Activated T-helper 1 cell treated with anti-CD3 and anti-CD28 coated beads, Interleukin-12 subunit alpha, Interleukin-12 subunit beta, Interleukin-2, Interleukin-4 antibody, amounts not matched to agents 30 ng/mL and 10 ng/mL and 1 ng/mL, durations not matched to agents 14 hours and 24 hours and 36 hours (primary cell): ENCODE measurements at places on chromosomes 7 and 10. TPM values are rescaled to one million over a fixed set of nuclear protein-coding genes. Genes with fewer than 3 reads are reported as not detected.

The FFAR4 gene
- not detected in 2 replicates for total RNA-seq

DNA sequence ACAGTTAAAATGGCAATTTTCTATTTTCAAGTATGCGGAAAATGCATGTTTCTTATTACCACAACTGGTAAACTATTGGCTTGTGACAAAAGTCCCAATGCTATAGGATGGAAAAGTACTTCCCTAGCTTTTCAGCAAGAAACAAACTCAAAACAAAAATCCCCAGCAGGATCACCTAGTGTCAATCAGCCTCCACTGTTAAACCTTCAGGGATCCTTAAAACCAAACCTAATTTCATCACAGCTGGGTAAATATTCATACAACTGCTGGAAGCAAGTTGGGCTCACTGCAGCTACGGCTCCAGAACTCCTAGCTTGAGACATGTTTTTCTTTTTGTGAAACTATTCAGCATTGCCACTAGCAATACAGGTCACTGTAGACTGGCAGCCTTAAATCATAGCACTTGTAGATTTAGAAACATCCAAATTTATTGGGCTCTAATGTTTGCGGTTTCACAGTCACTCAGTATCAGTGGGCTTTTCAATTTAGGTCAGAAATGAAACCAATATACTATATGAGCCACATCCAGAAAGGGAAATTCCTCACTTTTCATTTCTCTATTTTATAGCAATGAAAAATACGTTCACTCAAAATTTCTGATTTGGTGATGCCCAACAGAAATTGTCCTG, 145.2 kb upstream of the ANK3 start:
- DNase-seq: no peak

GRCh38 chr10:76298329-76298728, 866.9 kb downstream of the LRMDA start:
- DNase-seq: no peak

DNA sequence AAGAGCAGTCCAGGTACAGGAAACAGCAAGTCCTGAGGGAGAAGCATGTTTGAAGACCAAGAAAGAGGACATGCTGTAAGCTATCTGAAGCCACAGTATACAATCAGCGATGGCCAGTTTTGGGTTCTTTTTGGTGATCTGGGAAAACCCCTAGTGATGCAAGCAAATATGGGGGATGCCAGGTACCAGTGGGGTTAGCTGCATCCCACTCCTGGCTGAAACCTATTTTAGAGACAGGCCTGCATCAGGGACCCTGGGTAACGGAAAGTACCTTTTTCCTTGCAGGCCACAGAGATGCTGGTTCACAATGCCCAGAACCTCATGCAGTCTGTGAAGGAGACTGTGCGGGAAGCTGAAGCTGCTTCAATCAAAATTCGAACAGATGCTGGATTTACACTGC, 32.9 kb downstream of the AP3M1 start:
- DNase-seq: no peak

GRCh38 chr7:96685755-96686154, 23.9 kb downstream of the SEM1 start:
- DNase-seq: no peak

DNA sequence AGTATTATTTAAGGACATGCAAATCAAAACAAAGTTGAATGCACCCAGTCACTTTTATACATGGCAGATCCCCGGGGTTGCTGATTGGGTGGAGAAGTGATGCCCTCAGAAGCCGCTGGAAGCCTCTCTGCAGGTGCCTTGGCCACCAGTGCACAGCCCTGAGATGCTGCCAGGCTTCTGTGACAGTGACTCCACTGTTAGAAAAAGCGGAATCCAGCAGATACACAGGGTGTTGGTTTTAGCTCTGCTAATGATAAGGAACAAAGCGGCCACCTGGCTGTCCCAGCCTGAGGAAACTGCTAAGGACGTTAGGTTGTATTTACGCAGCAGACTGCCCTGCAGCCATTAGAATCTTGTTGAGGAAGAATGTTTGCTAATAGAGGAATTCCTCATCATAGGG, 47.5 kb downstream of the JAKMIP3 start:
- no peak for DNase-seq

- DNase-seq: no peak
Measured at GRCh38 chr7:18212758-18213157, 185.1 kb upstream of the PRPS1L1 start.

The RAB19 gene
- 23.9 and 27.0 TPM in 2 replicates for total RNA-seq

DNA sequence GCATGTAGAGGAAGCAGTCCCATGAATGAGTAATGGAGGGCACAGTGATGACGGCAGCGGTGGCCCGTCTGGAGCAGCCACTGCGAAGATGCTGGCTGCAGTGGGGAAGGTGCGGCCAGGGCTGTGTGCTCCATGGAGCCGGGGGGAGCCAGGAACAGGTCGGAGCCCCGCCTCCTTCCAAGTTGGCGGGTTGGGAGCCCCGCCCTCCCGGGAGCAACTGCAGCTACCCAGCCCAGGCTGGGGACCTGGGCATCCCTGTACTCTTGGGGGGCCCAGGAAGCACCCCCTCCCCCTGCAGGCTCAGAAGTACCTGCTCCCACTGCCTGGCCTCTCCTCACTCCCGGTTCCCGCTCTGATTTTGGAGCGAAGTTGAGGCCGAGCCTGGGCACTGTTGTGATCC, 175.1 kb upstream of the ADCY1 start:
- DNase-seq: no peak

DNA sequence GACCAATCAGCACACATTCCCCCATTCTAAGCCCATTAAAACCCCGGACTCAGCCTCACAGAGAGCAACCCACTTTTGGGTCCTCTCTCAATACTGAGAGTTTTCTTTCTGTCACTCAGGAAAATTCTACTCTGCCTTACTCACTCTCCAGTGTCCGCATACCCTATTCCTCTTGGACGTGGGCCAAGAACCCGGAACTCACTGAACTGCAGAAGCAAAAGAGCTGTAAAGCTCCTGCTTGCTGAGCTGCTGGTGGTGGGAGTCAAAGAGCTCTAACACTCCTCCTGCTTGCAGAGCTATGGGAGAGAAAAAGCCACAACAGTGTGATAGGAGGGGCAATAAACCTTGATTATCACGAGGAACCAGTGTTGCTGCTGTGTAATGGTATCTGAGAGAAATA, 386.9 kb downstream of the POM121L12 start:
- no peak for DNase-seq

- no peak for DNase-seq
Measured at GRCh38 chr7:38675494-38676106, 44.4 kb upstream of the AMPH start.

DNA sequence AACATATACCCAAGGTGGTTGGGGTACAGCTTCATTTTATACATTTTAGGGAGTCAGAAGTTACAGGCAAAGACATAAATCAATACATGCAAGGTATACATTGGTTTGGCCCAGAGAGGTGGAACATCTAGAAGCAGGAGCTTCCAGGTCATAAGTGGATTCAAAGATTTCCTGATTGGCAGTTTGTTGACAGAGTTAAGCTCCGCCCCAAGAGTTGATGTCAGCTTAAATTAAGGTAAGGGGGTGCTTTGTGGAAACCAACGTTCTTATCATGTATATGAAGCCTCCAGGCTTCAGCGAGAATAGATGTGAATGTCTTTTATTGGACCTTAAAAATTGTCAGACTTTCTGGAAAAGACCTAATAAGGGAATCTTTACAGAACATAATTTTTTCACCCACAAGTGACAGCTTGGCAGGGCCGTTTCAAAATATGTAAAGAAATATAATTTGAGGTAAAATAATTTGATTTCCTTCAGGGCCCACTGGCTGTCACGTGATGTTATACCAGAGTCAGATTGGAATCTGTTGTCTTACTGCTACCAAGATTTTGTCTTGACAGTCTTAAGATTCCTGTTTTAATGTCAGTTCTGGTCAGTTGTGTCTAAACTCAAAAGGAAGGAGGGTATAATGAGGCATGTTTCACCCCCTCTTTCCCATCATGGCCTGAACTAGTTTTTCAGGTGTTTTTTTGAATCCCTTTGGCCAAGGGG, 6.3 kb upstream of the PANK1 start:
- DNase-seq: no peak

DNA sequence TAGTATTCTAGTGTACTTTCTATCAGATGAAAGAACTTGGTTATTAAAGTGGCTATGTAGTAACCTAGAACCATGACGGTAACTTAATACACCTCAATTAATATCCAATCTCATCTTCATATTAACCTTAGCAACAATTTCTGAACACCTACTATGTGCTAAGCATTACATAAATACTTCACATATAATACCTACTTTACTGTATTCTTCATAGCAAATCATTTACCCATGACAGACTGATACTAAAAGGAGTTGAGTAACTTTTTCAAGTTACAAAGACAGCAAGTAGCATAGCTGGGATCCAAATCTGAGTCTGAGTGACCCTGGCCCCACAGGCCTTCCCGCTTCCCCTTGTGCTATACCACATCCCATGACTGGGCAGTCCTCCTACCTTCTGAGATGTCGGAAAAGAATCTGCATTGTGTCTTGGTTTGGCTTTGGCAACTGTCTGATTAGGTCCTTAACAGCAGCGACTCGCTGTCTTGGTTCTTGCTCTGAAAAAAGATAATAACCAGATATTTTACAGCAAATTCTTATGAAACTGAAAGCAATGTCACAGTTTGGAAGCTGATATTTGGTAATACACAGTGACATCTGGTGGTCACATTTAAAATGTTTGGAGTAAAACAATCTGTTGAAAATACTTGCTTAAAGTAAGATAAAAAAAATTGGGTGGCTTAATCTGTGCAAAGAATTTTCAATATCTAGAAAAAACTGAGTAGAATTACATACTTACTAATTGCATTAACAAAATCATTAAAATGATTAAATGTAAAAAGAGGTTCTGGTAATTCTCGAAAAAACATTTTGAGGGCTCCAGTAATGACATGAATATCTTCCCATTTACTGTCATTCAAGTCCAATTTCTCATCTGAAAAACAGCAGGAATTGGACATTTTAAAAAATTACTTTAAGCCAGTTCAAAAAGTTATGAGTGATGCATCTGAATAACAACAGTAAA, 120.1 kb downstream of the ARHGAP12 start:
- peak; percentile 2 for DNase-seq

DNA sequence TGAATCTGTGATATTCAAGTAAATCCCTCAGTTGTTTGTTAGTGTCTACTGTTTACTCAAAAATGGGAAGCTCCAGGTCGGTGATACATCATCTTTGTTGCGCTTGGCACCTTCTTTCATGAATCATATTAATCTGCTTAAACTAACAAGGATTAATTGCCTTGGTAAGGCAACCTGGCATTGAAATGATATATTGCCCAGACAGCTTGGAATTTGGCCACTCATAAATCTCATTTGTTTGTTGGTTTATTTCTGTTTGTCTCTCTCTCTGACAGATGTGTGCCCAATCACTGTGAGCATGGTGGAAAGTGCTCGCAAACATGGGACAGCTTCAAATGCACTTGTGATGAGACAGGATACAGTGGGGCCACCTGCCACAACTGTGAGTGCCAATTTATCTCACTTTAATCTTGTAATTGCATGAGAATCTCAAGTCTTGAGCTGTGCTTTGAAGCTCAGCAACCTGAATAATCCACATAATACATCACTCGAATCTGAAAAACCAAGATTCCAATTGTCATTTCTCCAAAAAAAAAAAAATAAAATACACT, 1104.8 kb upstream of the C7orf33 start:
- no peak for DNase-seq

DNA sequence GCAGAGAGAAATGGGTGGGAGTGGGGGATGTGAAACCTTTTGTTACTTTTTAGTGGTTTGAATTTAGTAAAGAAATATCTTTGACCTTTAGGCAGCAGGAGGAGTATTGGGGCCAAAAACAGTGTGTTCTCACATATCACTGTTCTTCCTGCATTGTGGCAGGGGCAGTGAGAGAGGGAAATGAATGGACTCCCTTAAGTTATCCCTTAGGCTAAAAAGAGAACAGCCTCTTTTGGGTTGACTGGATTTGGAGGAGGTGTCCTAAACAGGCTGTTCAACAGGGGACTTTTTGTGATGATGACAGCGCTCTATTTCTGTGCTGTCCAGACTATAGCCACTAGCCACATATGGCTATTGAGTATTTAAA, 22.3 kb downstream of the ZNF775 start:
- no peak for DNase-seq

- no peak for DNase-seq
Measured at GRCh38 chr10:48557511-48558123, 47.3 kb downstream of the ARHGAP22 start.

GRCh38 chr10:124592101-124592500, 130.5 kb downstream of the LHPP start:
- DNase-seq: no peak

The DYNC1I1 gene
- total RNA-seq: not detected in 2 replicates

- no peak for DNase-seq
Measured at GRCh38 chr10:116741391-116742351, 695 bp downstream of the HSPA12A start.

The TMEM120A gene
- total RNA-seq: 44.3 and 49.9 TPM in 2 replicates

The CDHR1 gene
- 0.47 and 0.66 TPM in 2 replicates for total RNA-seq

The GOLGA7B gene
- 0.26 and 0.29 TPM in 2 replicates for total RNA-seq

DNA sequence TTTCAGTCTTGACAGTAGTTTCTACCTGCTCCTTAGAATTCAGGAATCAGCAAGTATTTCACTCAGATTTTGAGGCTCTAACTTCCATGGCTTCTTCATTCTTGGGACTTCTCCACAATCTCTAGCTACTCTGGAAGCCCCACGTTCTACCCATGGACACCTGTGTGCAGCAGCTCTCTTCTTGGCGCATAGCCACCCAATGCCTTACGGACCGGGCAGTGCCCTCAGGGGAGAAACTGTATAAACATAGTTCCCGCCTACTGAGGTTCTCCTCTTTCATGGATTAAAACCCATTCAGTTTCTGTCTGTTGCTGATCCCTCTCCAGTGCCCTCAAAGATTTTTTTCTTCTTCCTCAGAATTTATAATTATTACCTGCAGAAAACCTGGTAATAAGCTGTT, 177.1 kb downstream of the SORCS1 start:
- DNase-seq: no peak

DNA sequence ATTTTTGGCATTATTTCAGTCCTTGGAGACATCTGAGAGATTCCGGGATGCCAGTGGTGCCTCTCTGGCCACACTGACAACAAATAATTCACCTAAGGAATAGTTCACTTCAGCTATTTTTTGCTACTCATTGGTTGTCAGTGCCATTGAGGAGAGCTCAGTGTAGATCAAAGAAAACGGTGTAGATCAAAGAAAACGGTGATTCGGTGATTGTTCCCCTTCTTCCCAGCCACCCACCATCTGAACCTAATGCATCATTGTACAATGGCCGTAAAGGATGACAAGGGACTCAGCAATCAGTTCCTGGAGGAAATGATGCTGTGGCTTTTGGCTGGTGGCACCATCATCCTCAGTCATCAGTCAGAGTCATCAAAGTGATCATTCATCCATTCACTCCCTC, 80.6 kb downstream of the PTPRZ1 start:
- no peak for DNase-seq

DNA sequence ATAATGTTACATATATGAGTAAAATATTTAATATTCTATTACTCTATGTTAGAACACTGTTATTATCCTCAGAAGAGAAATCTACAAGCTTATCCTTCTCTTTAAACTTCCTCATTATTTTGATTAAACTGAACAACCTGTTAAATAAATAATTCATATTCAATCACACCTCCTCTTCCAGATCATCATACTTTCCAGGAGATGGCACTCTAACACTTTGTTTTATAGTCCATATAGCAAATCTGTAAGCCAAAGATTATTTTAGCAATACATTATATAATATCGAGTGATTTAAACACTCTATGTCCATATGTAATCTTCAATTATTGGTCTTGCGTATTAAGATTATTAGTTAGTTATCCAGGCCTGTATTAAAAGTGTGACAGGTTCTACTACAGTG, 694.1 kb downstream of the ANKRD7 start:
- DNase-seq: no peak

The ALDH18A1 gene
- 122 and 127 TPM in 2 replicates for total RNA-seq

The AKR1C3 gene
- 0.26 TPM in 1 of 2 replicates, not detected in the other for total RNA-seq
